ENCODE measurements at places on chromosomes 5 and 9.
A peak's percentile ranks its signal among the peaks of the same experiment; 100 is the strongest.

DNA sequence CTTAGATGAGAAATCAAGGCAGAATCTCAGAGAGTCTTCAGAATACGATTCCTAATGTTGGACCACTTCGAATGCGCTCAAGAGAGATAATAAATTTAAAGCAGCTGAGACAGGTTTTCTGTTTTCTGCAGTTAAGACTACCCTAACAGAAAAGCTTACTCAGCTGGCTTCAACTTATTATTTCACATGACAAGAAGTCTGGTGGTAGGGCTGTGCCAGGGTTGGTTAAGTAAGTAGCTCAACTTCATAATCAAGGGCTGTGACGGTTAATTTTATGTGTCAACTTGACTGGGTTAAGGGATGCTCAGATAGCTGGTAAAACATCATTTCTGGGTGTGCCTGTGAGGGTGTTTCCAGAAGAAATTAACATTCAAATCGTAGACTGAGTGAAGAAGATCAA lies 3.8 kb downstream of the GPR150 start:
- no peak for DNase-seq

- DNase-seq = no peak
Observed at GRCh38 chr5:68529581-68529980, 314.0 kb downstream of the PIK3R1 start.

GRCh38 chr5:78633700-78634099 lies 14.9 kb downstream of the LHFPL2 start:
- no peak for DNase-seq

- no peak for DNase-seq
Observed at GRCh38 chr5:24906689-24907088, 261.9 kb upstream of the CDH10 start.

- DNase-seq = no peak
Observed at GRCh38 chr5:89128906-89129625, 246.1 kb upstream of the MEF2C start.

DNA sequence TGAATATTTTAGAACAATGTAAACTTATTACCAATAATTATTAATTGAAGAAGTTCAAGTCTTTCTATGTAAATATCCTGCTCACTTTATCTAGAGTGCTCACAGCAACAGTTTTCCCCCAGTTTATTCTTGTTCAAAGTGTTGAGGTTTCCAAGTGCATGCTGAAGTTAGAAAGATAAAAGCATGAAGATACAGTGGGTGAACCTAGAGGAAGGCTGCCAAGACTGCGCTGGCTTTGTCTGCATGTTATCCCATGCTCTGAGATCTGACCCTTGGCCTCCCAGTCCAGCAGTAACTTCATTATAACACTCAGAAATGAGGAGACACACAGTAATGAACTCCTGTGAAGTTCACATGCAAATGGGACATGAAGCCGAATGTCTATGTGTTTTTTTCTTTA lies 76.0 kb upstream of the PIP5K1B start:
- no peak for DNase-seq

DNA sequence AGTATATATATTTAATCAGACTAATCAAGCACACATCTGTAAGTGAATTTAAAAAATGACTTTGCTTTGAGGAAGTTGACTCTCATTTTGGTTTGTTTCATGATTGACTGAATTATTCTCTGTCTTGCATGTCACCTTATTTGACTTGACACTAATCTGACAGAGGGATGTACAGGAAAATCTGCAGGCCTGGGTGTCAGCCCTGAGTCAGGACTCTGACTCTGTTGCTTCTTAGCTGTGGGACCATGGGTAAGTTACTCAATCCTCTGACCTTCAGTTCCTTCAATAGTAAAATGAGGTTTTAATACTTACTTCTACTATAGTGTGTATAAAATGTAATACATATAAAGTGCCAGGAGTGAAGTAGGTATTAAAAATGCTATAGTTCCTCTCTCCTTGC lies 415.9 kb downstream of the ARHGEF28 start:
- DNase-seq = no peak

DNA sequence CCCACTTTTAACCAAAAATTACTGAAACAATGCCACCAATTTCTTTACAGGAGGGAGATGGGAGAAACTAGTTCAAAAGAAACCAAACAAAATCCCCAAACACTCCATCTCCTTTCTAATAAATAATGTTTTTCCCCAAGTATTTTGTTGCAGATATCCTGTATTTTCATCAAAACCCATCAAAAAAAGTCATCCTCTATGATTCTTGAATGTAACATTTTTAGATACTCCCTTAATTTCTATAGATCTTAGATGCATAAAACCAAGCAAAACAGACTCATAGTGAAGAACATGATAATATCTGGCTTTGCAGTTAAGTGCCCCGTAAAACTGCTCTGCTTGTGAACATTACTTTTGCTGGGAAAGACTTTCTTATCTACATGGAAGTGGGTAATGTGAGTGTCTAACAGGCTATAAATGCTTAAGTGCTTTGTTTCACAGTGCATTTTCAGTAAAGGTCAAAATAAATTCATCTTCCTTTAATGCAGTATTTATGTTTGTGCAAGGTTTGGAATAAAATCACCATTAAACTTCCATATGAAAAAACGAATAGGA lies 77.3 kb upstream of the TBCA start:
- DNase-seq = no peak

GRCh38 chr9:21964925-21965385 lies 29.2 kb downstream of the CDKN2A start:
- DNase-seq = peak; percentile 50

GRCh38 chr9:116493183-116493860 lies 193.8 kb upstream of the TRIM32 start:
- DNase-seq = no peak

GRCh38 chr5:147177125-147177840 lies 57.5 kb upstream of the STK32A start:
- no peak for DNase-seq

- DNase-seq = no peak
Observed at GRCh38 chr5:121949885-121950284, 11.9 kb upstream of the SRFBP1 start.

DNA sequence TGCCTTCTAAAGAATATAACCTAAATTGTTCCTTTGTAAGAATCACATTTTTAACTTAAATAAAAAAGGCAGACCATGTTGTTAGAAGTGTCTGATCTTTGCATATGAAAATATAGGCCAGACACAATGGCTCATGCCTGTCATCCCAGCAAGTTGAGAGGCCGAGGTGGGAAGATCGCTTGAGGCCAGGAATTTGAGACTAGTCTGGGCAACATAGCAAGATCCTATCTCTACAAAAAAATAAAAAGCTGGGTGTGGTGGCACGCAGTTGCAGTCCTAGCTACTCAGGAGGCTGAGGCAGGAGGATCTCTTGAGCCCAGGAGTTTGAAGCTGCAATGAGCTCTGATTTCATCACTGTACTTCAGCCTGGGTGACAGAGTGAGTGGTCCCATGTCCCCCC lies 37.3 kb downstream of the TRIO start:
- no peak for DNase-seq

DNA sequence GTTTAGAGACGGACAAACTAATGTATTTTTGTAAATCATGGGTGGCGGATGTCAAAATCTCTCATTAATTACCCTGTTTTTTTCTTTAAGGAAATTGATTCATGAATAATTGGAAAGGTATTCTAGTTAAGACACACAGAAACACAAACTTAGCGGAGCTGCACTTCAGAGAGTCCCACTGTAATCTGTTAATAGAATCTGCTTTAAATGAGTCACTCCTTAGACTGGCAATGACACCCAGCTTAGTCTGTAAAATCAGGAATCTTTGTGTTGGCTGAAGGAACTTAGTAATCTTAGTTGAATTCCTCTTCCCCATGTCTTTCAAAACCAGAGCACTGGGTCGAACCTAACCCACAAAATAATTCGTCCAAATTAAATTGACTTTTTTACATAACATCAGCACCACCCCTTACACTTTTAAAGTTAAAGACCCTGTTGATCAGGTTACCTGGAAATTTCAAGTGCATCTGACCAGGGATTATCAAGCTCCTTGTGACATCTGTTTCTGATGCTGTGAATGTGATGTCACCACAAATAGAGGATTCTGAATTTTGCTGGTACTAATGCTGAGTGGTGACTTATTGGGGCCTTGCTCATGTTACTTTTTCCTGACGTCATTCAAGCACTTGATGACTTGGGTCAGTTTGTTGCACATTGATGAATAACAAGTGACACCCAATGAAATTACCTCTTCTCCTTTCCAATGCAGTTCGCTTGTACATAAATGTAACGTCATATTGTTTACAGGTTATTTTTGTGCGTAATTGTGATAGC lies 313.6 kb downstream of the KCTD16 start:
- DNase-seq = no peak

DNA sequence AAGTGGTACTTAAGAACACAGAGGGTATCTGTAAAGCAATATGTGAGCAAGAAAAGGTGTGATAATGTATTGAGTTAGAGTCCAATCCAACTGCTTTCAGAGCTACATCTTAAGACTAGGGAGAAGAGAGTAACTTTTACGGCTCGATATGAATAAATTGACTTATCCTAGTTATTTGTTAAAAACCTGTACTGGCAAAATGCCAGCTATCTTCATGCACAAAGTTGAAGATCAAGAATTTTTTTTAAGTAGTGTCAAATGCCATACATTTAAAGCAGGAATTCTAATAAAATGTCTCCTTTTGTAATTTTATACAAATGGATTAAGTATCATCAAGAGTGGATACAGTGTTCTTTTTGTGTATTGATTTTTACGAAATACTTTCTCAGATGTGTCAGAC lies 305.2 kb downstream of the KIAA0825 start:
- DNase-seq = no peak

- no peak for DNase-seq
Observed at GRCh38 chr5:180090769-180091546, 19.4 kb upstream of the RNF130 start.

DNA sequence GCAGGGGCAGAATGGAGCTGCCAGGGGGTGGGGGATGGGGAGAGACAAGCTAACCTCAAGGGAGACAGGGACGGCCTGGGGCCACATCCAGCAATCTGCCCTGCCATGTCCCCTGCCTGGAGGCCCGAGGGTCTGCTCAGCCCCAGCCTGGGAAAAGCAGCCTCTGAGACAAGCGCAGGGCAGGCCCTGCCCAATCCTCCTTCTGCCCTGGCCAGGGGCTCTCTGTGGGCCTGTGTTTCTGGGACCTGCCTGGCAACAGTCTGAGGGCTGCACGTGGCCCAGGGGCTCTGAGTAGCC lies 13.9 kb upstream of the QSOX2 start:
- no peak for DNase-seq

GRCh38 chr9:89508951-89509615 lies 11.2 kb upstream of the SEMA4D start:
- no peak for DNase-seq

- no peak for DNase-seq
Observed at GRCh38 chr5:80554646-80555045, 15.4 kb downstream of the ANKRD34B start.

DNA sequence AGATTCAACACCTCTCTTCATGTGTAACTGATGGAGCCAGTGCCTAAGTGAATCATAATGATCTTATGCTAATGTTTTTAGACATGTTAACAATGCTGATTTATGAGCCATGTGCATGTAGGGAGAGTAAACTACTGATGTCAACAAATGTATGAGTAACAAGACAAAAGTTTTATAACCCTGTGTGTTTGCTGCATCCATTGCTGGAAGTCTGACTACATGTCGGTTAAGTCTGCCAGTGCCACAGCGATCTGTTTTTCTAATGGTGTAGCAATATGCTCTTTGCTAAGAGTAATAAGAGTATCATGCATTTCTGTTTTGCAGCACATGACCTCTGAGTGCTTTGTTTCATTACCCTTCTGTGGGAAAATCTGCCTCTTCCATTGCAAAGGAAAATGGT lies 26.4 kb upstream of the TMOD1 start:
- DNase-seq = no peak

DNA sequence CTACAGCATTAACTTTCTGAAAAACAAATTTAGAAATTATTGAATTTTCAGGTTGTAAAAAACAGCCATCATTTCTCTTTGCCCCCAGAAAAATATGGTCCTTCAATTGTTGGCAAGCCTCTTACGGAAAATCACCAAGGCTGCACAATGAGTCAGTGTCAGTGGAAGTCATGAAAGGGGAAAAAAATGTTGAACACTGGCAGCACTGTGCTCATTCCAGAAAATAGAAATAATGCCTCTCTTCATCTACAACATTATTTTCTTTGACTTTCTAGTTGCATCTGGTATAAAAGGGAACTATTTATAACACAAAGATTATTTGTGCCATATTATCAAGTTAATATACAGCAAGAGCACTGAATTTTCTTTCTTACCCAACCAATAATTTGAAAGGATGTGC lies 26.7 kb upstream of the STK32A start:
- DNase-seq = no peak

DNA sequence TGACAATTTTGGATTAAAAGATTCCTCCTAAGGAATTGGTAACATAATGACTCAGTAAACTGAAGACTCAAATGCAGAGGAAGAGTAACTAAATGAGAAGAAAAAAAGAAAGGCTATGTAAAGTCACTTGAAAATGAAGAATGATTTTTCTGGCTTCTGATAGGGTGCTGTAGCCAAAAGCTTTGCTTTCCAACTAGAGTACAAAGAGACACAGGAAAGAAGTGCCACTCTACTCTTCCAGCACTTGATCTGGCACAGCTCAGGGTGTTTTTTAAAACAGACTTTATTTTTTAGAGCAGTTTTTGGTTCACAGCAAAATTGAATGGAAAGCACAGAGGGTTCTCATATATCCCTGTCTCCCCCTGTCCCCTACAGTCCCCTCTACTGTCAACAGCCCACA lies 122.5 kb downstream of the LMNB1 start:
- DNase-seq = no peak

GRCh38 chr9:132557159-132557558 lies 25.2 kb upstream of the BARHL1 start:
- no peak for DNase-seq

GRCh38 chr5:115601701-115602590 lies at the start of gene TICAM2:
Gene TICAM2, minus strand, starts transcription at chr5:115602479. Its CDS starts 21,223 bp downstream, at chr5:115581256.
- DNase-seq = peak; percentile 43

GRCh38 chr9:128753627-128754026 lies 18.1 kb downstream of the ZER1 start:
- DNase-seq = no peak

- no peak for DNase-seq
Observed at GRCh38 chr5:57929271-57929670, 446.7 kb upstream of the ACTBL2 start.

GRCh38 chr9:125415583-125416460 lies 154.2 kb downstream of the GAPVD1 start:
- no peak for DNase-seq

All from activated CD4-positive, alpha-beta T cell treated with anti-CD3 and anti-CD28 coated beads for 4 hours (primary cell).